Vagina (tissue), 2 donors: ENCODE measurements at places on chromosomes 1 and 21.

DNA sequence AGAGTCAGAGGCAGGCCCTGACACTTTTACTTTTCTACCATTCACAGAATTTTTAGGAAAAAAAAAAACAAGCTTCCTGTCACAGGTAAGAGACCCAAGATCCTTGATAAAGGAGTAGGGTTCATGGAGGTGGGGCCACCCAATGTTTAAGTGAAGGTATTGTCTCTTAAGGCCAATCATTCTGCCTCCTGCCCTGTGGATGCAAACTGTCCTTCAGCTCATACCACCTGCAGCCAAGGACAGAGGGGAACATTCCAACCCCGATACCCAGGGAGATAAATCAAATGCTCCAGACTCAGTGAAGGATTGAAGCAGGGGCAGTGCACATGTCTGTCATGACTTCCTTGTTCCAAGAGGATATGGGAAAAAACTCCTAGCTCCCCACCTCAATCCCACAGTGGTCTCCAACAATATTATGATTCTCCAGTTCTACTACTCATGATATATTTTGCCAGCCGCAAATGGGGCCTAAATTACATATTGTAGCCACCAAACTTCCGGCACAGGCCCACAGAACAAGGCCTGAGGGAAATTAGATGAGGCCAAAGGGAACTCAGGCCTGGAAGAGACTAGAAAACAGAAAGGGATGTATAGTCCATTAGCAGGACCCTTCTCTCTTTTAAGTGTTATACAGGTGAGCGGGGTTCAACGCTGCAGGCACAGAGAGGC lies 59.5 kb downstream of the TRABD2B start:
- DNase-seq = no peak

DNA sequence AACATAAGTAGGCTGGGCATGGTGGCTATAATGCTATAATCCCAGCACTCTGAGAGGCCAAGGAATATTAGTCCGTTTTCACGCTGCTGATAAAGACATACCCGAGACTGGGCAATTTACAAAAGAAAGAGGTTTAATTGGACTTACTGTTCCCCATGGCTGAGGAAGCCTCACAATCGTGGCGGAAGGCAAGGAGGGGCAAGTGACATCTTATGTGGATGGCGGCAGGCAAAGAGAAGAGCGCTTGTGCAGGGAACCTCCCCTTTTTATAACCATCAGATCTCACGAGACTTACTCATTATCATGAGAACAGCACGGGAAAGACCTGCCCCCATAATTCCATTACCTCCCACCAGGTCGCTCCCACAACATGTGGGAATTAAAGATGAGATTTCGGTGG lies 28.5 kb downstream of the PTGFRN start:
- no peak for DNase-seq

GRCh38 chr1:178571807-178572206 lies 58.9 kb downstream of the TEX35 start:
- no peak for DNase-seq

DNA sequence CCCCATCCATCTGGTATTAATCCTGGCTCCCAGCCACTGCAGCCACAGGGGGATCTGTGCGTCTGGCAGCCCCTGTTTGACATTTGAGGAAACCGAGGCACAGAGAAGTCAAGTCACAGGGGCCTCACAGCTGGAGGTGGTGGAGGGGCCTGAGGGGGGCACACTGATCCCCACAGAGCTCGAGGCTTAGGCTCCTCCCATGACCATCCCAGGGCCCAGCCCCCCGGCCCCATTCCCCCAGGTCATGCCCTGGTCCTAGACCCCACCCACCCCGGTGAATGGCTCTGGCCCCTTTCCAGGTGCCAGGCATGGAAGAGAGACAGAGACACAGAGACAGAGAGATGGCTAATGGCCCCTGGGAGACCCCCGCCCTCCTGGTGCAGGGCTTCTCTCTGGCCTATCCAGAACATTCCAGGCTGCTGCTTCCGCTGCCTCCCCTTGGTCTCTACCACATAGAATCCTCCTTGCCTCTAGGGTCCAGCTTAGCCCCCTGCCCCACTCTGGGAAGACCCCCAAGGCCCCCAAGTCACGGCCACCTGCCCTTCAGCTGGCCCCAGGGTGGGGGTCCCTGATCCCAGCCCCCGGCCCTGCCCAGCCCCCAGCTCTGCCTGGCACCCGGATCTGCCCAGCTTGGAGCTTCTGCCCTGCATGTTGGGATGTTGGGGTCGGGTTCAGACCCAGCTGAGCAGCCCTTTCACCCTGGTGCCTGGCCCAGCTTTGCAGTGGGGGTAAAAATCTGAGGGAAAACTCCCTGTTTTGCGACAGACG lies 29.2 kb upstream of the LRRC3 start:
- no peak for DNase-seq

DNA sequence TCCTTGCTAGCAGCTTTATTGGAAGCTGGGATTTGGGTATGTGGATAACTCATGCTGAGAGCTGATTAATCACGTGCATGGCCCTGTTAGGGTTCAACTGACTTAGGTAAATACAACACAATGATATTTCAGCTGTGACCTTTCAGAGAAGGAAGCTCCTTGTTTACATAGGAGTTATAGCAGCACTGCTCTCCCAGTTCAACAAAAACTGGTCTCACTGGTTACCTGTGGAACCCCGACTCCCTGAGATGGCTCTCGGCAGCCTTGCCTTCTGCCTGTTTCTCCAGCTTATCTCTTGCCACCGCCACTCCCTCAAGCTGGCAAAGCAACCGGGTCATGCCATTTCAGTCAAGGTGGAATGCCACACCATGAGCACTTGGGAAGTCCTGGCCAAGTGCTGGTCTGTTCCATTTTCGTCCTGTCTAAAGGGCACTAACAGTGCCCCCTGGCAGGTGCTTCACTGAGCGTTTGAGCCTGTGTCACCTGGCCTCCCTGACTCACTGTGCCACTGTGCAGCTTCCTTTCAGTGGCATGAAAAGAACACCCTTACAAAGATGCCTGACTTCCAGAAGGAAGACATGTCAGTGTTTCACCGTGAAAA lies 31.6 kb downstream of the DOP1B start:
- DNase-seq = no peak

- no peak for DNase-seq
Measured at GRCh38 chr1:43991476-43992231, at the start of gene CCDC24. TSS of gene CCDC24 (plus strand) at chr1:43991599. CDS start at chr1:43991879, 280 bp downstream.

- no peak for DNase-seq
Measured at GRCh38 chr1:64733581-64734286, 11.1 kb upstream of the RAVER2 start.

GRCh38 chr1:211472724-211473123 lies 19.2 kb downstream of the RD3 start:
- no peak for DNase-seq

DNA sequence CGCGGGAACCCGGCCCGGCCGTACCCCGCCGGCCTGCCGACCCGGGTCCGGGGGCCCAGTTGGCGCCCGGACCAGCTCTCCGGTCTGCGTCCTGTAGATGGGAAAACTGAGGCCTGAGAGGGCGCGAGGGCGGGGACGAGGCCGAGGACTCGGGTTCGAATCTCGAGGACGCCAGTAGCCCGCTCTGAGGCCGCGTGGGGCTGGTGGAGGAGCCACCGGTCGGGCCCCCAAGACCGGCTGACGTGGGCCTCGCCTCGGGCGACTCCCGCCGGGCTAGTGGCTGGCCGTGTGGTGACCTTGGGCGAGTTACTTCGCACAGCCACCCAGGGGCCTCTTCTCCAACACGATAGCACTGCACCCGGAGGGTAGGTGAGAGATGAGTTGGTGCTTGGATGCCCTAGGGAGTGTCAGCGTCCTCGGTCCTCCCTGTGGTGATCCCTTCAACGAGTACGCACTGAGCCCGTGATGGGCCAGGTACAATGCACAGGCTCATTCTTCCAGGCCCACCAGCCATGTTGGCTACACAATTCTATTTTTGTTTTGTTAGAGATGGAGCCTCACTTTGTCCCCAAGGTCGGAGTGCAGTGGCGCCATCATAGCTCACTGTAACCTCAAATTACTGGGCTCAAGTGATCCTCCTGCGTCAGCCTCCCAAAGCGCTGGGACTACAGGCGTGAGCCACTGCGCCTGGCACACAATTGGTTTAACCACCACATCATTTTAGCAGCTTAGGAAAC lies 404 bp upstream of the SCMH1 start:
- no peak for DNase-seq

- no peak for DNase-seq
Measured at GRCh38 chr1:165191087-165191486, 165.4 kb downstream of the LMX1A start.

DNA sequence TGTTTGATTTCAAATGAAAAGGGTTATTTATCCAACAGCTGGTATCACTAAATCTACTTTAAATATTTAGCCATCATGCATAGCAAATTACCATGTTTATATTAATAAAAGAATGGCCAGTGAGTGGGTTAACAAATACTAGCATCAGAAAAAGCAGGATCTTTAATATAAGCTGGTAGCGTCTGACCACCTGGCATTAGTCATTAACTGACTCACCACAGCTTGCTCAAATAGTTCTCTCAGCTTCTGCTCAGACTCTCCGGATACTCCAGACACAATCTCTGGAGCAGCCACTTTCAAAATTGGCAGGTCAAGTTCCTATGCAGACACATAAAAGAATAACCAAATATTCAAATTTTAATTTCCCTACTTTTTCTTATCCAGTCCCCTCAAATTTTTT lies 29.6 kb downstream of the NVL start:
- no peak for DNase-seq

- no peak for DNase-seq
Measured at GRCh38 chr1:85133565-85134159, 67.2 kb downstream of the SYDE2 start.

- DNase-seq = no peak
Measured at GRCh38 chr1:161214369-161214768, 726 bp upstream of the FCER1G start.

DNA sequence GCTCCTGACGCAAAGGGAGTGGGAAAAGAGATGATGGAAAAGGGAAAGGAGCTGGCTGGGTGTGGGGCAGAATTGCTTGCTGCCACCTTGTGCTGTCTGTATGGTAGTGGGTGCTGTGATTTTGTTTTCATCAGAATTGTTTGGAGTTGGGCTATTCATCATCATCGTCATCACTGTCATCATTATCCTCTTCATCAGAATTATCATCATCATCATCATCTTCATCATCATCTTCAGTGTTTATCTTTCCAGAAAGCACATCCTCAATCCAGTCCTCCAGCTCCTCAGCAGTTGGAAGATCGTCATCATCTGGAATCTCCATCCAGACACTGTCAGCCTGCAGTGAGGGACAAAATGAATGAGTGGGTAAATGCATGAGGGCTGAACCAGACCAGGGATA lies 59.3 kb downstream of the VANGL1 start:
- DNase-seq = no peak

- DNase-seq = no peak
Measured at GRCh38 chr1:31552489-31552888, 23.8 kb upstream of the TINAGL1 start.

DNA sequence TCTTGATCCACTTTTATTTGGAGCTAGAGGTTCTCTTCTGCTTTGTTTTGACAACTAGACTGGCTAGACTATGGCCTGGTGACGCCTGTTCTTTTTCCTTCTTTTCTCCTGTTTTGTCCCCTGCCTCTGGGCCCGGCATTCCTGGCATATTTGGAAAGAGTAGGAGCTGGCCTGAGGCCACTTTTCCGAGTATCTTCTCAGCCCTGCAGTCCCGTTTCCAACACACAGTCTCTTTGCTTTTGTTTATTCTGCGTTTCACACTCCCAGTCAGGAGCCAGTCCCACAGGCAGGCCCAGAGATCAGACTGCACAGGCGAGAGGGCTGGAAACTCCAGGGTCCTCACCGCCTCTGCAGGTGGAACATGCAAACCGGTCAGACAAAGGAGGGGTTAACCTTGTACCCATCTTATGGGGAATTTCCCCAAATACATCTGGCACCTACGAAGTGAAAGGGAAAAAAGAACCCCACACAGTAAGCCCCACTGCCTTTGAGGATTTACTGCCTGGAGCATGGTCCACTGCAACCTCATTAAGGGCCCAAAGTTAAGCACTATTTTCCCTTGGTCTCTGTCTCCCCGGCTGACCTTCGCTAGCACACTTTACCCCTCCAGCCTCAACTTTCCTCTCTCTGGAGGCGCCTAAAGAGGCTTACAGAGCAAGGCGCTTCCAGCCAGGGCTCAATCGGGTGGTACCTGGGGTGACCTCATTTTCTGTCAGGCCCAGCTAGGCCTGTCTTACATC lies 141.1 kb downstream of the TOMM20 start:
- no peak for DNase-seq

DNA sequence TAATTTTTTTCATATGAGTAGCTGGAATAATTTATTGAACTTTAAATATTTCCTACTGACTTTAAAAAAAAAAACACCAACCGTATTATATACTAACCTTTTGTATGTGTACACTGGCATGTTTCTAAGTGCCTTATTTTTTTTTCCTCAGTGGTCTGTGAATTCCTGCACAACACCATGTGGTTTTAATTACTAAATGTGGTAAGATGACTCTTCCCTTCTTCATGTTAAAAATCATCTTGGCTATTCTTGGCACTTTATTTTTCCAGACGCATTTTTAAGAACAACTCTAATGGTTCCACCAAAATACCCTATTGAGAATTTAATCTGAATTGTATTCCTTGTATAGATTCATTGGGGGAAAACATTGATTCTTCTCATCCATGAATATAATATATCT lies 28.4 kb downstream of the PPP2R5A start:
- no peak for DNase-seq

GRCh38 chr1:220803401-220804201 lies 16.9 kb downstream of the MTARC1 start:
- DNase-seq = no peak

GRCh38 chr1:151737026-151737425 lies 15.7 kb downstream of the RIIAD1 start:
- no peak for DNase-seq

DNA sequence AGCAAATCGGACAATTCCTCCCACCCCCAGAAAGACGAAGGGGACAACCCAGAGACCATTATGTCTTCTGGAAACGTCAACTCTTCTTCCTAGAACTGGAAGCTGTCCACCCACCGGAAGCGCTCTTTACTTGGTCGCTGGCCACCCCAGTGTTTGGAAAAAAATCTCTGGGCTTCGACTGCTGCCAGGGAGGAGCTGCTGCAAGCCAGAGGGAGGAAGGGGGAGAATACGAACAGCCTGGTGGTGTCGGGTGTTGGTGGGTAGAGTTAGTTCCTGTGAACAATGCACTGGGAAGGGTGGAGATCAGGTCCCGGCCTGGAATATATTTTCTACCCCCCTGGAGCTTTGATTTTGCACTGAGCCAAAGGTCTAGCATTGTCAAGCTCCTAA lies 3.2 kb downstream of the S1PR1 start:
- DNase-seq = no peak

DNA sequence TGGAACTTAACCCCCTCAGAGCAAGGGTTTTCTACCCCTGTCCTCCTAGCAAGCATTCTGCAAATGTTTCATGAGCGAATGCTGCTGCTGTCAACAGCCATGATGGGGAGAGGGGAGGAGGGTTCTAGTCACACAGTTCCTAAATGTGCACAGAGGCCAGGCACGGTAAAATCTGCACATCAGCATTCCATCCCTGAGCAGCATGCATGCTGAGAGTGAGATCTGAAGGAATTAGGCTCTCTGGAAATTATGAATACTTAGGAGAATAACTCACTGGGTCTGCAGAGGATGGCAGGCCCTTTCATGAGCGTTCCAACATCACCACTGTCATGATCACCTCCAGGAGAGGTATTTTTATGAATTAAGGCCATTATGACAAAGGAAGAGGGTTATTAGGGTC lies 2.1 kb downstream of the VTCN1 start:
- no peak for DNase-seq

GRCh38 chr1:232477728-232478127 lies 152.2 kb downstream of the SIPA1L2 start:
- DNase-seq = no peak
